ENCODE measurements at places on chromosomes 13 and 19.
A peak's percentile ranks its signal among the peaks of the same experiment; 100 is the strongest.

DNA sequence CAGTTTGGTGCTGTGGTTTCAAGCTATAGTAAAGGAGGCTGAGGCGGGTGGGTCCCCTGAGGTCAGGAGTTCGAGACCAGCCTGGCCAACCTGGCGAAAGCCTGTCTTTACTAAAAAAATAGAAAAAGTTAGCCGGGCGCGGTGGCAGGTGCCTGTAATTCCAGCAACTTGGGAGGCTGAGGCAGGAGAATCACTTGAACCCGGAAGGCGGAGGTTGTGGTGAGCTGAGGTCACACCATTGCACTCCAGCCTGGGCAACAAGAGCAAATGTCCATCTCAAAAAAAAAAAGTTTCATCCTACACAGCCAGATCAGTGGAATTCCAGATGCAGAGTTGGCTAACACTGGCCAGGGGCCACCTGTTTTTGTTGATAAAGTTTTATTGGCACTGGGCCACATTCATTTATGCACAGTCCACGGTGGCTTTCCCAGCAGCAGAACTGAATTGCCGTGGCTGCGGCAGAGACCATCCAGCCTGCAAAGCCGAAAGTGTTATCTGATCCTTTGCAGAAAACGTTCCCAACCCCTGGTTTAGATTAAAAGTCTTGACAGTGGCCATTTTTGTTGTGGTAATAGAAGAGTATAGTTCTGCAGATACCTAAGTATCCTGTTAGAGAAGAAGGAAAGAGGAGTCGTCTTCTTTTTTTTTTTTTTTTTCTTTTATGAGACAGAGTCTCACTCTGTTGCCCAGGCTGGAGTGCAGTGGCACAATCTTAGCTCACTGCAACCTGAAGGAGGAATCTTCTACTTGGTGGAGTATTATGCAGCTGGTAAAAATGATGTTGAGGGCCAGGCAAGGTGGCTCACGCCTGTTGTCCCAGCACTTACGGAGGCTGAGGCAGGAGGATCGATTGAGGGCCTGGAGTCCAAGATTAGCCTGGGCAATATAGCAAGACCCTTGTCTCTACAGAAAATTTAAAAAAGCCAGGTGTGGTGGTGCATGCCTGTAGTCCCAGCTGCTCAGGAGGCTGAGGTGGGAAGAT, 8.7 kb downstream of the NCLN start:
- no peak for DNase-seq

GRCh38 chr13:112803422-112803821, 113.6 kb downstream of the ATP11A start:
- no peak for DNase-seq

DNA sequence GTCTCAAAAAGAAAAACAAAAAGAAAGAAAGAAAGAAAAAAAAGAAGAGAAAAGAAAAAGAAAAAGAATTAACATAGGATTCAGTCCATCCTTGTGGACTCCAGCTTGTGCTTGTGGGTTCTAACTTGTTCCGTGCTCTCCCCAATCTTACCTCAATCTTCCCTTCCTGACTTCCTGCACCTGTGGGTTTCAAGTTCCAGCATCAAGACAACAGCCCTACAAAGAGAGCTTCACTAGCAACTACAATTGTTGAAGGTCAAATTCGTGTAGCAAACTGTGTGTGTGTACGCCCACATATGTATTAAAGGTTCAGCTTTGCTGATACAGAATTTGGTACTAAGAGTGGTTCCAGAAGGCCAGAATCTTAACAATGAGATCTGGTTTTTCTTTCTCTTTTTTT, 25.3 kb downstream of the FXYD5 start:
- no peak for DNase-seq

- DNase-seq = no peak
These were observed 45.8 kb downstream of the RUBCNL start for GRCh38 chr13:46341112-46341711.

DNA sequence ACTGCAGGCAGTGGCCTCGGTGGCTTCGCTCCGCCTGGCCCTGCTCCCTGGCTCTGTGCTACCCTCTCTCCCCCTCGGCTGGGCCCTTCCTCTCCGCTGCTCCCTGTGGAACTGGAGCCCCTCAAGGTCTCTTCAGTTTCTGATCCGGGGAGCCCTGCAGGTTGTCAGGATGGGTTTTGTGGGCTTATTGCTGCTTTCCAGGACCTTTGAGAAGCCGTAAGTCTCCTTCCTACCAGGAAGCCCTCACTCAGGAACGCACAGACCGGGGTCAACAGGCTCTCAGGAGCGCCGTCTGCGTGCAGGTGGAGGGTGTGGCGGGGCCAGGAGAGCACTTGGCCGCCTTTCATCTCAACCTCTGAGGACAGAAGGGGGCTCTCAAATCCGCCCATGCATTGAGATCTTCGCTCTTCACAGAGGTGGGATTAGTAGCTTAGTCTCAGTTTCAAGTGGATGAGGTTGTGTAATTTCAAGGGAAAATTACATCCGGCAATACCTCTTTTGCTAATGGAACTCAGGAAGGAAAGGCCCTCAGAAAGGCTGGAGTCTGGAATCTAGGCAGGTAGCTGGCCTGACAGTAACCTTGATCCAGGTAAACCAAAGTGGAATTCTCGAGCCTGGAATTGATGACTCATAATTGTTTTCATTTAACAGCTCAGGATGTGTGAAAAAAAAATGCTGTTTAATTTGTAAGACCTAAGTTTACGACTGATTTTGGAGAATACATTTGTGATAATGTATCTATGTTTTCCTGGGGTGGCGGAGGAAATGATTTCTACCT, 102.0 kb downstream of the ATP11A start:
- DNase-seq = peak; percentile 76

- no peak for DNase-seq
These were observed 4.3 kb upstream of the ACP5 start for GRCh38 chr19:11581740-11582139.

DNA sequence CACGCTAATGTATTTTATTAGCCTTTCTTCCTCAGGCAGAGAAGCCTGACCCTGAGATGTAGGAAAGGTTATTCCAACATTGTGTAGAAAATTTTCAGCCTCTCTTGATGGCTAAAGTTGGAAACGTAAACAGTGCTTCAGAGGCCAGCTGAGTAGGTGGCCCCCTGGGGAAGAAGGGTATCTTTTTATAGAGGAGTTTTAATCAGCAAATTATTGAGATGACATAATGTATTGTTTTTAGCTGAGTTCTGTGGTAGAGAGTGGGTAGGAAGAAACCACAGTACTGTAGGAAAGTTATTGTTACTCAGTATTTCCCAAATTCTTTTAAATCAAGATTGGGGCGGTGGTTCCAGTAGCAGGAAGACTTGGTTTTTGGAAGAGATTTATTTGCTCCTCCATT, 268.8 kb downstream of the DLEU7 start:
- DNase-seq = no peak

All from NCI-H2029 (cell line).